ENCODE measurements at places on chromosomes 7 and 10.

DNA sequence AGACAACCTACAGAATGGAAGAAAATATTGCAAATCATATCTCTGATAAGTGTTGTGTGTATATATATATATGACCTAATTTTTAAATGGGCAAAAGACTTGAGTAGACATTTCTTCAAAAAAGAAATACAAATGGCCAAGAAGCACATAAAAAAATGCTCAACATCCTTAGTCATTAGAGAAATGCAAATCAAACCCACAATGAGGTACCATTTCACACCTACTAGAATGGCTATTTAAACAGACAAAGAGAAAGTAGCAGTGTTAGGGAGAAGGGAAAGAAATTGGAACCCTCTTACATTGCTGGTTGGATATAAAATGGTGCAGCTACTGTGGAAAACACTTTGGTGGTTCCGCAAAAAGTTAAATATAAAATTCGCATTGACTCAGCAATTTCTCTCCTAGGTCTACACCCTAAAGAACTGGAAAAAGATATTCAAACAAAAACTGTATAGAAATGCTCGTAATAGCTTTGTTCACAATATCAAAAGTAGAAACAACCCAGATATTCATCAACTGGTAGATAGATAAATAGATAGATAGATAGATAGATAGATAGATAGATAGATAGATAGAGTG lies 16.3 kb downstream of the ACSL5 start:
- peak; percentile 22 for DNase-seq

DNA sequence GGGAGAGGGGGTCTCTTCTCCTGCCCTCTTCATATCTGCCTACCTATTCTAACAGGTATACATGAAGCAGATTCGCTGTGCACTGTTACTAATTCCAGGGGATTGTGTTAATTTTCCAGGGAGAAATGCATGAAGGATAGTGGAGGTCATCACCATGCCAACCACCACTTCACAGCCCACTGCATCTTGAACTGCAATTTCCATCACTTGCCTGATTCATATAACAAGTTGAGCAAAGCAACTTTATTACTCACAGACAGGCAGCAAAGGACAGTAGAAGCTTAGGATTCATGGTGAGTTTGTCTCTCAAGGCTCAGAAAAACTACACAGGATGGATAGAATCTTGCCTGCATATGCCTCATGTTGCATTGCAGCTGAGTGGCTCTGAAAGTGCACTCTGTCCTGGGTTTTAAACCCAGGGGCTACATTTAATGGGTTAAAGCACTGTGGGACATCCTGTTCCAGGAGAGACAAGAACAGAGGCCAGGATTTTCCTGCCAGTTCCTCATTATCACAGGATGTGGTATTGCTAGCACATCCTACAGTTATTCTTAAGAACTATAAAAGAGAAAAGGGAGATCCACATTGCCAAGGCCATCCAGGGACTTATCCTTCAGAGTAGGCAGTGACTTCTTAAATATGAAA lies 136.9 kb upstream of the PRSS1 start:
- no peak for DNase-seq

DNA sequence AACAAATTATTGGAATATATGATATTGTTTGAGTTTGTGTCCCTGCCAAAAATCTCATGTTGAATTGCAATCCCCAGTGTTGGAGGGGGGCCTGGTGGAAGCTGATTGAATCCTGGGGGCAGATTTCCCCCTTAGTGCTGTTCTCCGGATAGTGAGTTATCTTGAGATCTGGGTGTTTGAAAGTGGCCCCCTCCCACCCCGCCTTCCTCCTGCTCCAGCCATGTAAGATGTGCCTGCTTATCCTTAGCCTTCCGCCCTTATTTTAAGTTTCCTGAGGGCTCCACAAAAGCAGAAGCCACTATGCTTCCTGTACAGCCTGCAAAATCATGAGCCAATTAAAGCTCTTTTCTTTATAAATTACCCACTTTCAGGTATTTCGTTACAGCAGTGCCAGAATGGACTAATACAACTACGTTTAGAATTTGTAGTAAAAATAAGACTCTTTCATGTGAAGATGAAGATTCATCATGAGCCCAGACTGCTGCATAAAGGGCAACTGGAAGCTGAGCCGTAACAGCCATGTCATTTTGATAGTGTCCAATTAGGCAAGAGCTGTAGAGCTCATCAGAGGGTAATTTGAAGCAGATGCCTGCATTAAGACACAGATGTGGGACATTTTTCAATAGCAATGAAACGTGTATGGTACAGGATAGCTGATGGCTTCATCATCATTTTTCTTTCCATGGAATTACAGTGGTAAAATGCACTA lies 1007.2 kb downstream of the REEP3 start:
- no peak for DNase-seq

DNA sequence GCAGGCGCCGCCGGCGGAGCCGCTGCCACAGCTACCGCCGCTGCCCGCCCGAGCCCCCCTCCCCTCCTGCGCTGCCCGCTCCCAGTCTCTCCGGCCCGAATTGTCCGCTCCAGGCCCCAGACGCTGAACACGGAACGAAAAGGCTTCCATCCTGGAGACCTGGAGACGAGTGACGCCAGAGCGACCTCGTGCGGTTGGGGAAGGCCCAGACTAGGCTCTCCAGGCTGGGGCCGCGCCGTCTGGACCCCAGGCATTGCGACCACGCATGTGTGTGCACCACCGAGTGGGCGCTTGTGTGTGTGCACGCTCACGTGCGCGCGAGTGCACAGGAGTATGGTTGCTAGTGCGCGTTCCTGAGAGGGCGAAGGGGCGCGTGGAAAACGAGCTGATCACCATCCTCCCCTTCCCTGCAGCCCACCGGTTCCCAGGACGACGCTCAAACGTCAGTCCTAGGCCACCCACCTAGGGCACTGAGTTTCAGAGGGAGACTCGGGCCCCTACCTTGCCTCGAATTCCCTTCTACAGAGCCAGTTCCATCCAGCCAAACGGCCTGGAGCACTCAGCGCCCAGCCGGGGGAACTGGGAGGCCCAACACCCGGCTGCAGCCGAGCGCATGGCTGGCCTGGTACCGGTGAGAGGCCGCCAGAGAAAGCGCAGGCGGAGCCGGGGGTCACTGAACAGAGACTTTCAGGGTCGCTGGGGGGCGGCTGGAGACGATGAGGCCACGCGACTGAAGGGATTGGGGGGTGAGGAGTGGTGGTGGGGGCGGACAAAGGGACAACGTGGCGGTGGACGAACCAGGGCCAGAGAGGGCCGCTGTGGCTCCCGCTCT lies 11.6 kb downstream of the LBX1 start:
- DNase-seq = peak; percentile 31

GRCh38 chr7:88184848-88185304 lies 35.0 kb downstream of the SRI start:
- no peak for DNase-seq

DNA sequence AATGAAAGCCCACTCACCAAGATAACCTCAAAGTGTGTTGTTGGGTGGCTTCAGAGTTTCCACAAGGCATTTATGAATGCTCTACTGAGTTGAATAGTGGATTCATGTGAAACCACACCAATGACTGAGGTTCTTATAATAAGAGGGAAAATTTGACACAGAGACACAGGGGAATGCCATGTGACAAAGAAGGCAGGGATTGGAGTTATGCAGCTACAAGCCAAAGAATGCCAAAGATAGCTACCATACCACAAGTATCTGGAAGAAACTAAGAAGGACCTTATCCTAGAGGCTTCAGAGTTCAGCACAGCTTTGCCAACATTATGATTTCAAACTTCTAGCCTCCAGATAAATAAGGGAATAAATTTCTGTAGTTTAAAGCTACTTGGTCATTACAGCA lies 68.0 kb upstream of the PCDH15 start:
- no peak for DNase-seq

GRCh38 chr7:9889554-9889953 lies 1084.1 kb upstream of the PHF14 start:
- DNase-seq = no peak

DNA sequence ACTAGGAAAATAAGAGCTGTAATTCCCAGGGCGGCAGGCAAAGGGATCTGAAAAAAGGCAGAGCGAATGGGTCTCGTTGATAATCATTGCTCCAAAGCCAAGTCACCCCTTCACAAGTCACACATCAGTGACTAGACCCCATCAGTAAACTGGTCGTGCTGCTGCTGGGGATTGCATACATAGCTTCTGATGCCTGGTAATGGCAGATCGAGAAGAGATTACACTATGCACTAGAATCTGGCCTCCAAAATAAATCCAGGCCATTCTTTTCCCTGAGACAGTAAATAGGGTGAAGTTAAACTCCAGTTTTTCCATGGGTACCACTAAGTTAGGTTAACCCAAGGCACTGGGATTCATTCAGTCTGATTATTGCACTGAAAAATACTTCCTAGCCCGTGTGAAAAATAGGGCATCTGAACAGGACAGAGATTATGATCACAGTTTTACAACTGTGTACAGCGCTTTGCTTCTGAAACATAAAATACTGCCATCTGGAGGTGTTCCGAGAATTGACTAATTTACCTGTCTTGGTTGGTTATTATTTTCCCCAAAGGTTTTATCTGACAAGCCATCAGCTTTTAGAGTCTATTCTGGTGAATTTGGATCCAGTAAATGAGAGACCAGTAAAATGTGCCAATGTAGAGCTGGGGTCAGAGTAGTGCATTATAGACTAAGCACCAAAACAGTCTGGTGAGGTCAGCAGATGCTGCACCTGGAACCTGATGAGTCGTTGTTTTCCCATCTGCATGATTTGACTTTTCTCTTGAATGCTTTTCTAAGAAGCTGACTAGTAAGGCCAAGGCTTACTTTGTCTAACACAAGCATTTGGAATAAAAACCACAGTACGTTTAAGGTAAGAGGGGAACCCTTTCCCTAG lies 82.9 kb upstream of the AFAP1L2 start:
- DNase-seq = no peak

DNA sequence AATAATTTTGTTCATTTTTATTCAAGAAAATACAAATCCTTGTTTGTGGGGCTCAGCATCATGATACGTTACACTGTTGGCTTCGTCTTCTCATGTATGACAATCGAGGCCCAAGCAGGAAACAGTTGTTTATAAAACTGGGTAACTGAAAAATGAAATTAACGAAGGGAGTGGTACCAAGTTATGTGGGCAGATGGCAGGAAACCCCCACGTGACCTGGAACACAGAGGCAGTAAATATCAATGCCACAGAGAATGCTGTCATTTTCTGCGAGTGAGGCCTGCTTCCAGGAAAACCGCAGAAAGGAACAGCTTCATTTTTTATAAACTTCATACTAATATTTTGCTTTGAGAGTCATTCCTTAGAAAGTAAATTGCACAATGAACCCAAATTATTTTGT lies 201.0 kb upstream of the ADARB2 start:
- peak; percentile 3 for DNase-seq

DNA sequence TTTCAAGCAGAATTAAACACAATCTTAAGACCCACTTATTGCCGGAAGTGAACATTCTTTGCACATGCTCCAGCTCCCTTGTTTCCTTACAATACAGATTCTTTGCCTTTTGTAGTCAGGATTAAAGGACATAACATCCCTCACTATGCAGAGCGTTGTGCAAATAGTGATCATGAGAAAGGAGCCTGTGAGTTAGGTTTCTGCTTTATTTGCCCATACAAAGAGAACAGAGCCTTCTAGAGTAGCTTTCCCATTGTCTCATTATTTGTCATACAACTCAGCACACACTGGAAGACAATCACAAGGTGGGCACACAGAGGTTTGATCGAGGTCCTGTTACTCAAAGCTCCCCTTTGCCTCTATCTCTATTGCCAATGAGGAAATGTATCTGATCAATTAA lies 48.2 kb upstream of the WDR11 start:
- DNase-seq = no peak

DNA sequence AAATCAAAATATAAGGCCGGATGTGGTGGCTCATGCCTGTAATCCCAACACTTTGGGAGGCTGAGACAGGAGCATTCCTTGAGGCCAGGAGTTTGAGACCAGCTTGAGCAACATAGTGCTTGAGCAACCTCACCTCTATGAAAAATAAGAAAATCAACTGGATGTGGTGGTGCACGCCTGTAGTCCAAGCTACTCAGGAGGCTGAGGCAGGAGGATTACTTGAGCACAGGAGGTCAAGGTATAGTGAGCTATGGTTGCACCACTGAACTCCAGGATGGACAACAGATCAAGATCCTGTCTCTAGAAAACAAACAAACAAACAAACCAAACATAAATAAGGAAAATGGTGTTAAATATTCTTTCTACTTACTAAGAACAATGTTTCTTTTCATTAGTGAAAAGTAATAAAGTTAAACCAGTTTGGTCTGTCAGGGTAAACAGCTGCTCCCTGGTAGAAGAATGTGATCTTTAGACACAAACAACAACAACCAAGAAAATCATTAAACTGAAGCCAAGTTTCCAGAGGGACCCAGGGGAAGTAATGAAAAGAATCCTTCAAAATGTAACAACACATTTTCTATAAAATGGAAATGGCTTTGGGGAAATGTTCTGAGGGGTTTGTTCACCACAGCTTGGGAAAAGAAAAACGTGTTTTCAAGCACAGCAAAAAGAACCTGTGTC lies 17.5 kb upstream of the BAG3 start:
- no peak for DNase-seq

DNA sequence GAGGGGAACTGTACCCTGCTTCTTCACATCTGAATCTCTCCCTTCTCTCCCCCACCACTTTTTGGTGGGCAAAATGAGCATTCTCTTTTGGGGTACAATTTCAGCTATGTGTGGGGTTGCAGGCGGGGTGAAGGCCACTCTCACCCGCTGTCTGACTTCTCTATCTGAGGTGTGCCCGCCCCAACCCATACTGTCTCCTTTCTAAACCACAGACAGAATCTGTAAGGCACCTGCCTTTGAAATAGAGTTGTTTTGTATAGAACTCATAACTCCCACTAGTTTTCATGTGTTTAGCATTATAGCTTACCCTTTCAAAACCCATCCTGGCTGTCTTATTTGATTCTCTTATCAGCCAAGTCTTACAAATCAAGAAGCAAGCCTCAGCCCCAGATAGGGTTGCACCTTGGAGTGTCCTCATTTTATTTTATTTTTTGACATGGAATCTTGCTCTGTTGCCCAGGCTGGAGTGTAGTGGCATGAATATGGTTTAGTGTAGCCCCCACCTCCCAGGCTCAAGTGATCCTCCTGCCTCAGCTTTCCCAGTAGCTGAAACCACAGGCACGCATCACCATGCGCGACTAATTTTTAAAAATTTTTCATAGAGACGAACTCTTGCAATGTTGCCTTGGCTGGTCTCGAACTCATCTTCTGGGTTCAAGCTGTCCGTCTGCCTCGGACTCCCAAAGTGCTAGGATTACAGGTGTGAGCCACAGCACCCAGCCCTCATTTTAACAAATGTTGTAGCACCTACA lies 11.9 kb downstream of the TSPAN14 start:
- no peak for DNase-seq

DNA sequence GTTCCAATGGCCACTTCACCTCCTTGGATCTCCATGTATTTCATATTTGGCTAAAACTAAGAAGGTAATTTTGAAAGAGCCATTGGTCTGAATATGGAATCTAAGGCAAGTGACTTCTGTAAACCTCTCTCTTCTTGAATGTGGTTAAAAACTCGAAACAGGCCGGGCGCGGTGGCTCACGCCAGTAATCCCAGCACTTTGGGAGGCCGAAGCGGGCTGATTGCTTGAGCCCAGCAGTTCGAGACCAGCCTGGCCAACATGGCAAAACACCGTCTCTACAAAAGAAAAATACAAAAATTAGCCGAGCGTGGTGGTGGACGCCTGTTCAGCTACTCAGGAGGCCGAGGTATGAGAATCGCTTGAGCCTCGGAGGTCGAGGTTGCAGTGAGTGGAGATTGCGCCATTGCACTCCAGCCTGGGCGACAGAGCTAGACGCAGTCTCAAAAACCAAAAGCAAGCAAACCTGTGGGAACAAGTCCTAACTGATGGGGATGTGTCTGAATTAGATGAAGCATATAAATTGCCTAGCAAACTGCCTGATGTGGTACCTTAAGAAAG lies 2.2 kb downstream of the LANCL2 start:
- DNase-seq = no peak

All from inflammatory macrophage treated with lipopolysaccharide for 4 hours (primary cell).